Thyroid gland (tissue), 4 donors: ENCODE measurements at places on chromosomes 13 and 19. TPM values are rescaled to one million over a fixed set of nuclear protein-coding genes. Genes with fewer than 3 reads are reported as not detected.

CABP5 gene
- not detected for total RNA-seq

ZNF284 gene
- total RNA-seq = 2.9 TPM

ZNF835 gene
- total RNA-seq = 7.8 TPM

ZNF296 gene
- total RNA-seq = 0.78 TPM

CYP2A7 gene
- not detected for total RNA-seq

PDX1 gene
- not detected for total RNA-seq

ZNF540 gene
- total RNA-seq = 9.7 TPM

ELSPBP1 gene
- total RNA-seq = not detected

FKBP8 gene
- 394 TPM for total RNA-seq

KLHL26 gene
- 13.4 TPM for total RNA-seq

PSG11 gene
- not detected for total RNA-seq

PLPPR2 gene
- 6.0 TPM for total RNA-seq

ZNF888 gene
- 3.3 TPM for total RNA-seq

ATP4B gene
- not detected for total RNA-seq

ZNF324B gene
- total RNA-seq = 13.4 TPM

SIGLEC8 gene
- 0.49 TPM for total RNA-seq

KLK14 gene
- not detected for total RNA-seq

TMEM59L gene
- 2.6 TPM for total RNA-seq

KIR2DL1 gene
- total RNA-seq = not detected

RNF17 gene
- not detected for total RNA-seq

STX10 gene
- 91.9 TPM for total RNA-seq

SBSN gene
- total RNA-seq = not detected

OSCAR gene
- total RNA-seq = 1.1 TPM

HCST gene
- total RNA-seq = 4.4 TPM

SPACA4 gene
- not detected for total RNA-seq

TMPRSS9 gene
- total RNA-seq = not detected

NR2F6 gene
- total RNA-seq = 93.2 TPM

CPAMD8 gene
- total RNA-seq = 24.2 TPM
